Uterine smooth muscle cell (primary cell): ENCODE measurements at places on chromosomes 2 and 18. TPM values are rescaled to one million over a fixed set of nuclear protein-coding genes. Genes with fewer than 3 reads are reported as not detected.

The LCT gene
- total RNA-seq = under 0.01 TPM in 2 replicates

The INSIG2 gene
- 10.3 and 13.0 TPM in 2 replicates for total RNA-seq

The STEAP3 gene
- 23.6 and 33.5 TPM in 2 replicates for total RNA-seq

The ALK gene
- total RNA-seq = under 0.01 TPM in 1 of 2 replicates, not detected in the other

The UGT1A8 gene
- total RNA-seq = 0.12 TPM in 1 of 2 replicates, not detected in the other

The TXNDC2 gene
- 0.12 and 0.22 TPM in 2 replicates for total RNA-seq

The PID1 gene
- total RNA-seq = 5.3 and 5.7 TPM in 2 replicates

The ABCA12 gene
- total RNA-seq = under 0.01 TPM in 1 of 2 replicates, not detected in the other

The DLGAP1 gene
- 0.12 and 0.33 TPM in 2 replicates for total RNA-seq

The SALL3 gene
- total RNA-seq = not detected in 2 replicates

The REG1A gene
- total RNA-seq = not detected in 2 replicates

The ABCB11 gene
- not detected in 2 replicates for total RNA-seq

The TMEM247 gene
- not detected in 2 replicates for total RNA-seq

The TUBB8B gene
- total RNA-seq = not detected in 2 replicates

The DUSP28 gene
- total RNA-seq = 2.3 and 3.5 TPM in 2 replicates

The DBI gene
- 96.1 and 116 TPM in 2 replicates for total RNA-seq

The UGT1A6 gene
- total RNA-seq = not detected in 2 replicates

The TGFA gene
- not detected in 2 replicates for total RNA-seq

The PRKAG3 gene
- total RNA-seq = not detected in 2 replicates

The PTCD3 gene
- total RNA-seq = 93.4 and 109 TPM in 2 replicates

The CYP27A1 gene
- 12.7 and 25.1 TPM in 2 replicates for total RNA-seq

The CRYGD gene
- total RNA-seq = not detected in 2 replicates

The SLC9A4 gene
- not detected in 2 replicates for total RNA-seq

The EMX1 gene
- not detected in 2 replicates for total RNA-seq

The AAK1 gene
- 41.4 and 50.7 TPM in 2 replicates for total RNA-seq

The FBLN7 gene
- total RNA-seq = 1.1 and 2.4 TPM in 2 replicates
